ENCODE measurements at places on chromosomes 6 and 20.

GRCh38 chr6:74720923-74721322 lies 484.9 kb downstream of the COL12A1 start:
- no peak for DNase-seq

- DNase-seq, result no peak
Observed at GRCh38 chr6:125197795-125198269, 44.3 kb downstream of the TPD52L1 start.

- no peak for DNase-seq
Observed at GRCh38 chr6:145315982-145316600, 419.2 kb downstream of the EPM2A start.

DNA sequence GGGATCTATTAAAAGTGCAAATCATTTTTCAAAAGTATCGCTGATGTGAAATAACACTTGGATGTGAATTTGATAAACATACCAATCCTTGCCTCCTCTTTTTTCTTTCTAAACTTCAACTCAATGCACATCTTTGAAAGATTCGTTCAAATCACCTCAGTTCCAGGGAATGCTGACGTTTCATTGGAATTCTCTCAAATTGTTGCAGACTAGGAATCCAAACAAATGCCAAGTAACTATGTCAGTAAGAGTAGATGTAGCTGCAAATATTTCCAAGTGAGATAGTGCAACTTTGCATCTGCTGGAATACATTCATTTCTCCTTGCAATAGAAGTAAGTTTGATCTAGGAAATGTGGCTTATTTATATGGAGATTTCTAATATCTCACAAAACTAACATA lies 220.7 kb downstream of the FUT9 start:
- no peak for DNase-seq

DNA sequence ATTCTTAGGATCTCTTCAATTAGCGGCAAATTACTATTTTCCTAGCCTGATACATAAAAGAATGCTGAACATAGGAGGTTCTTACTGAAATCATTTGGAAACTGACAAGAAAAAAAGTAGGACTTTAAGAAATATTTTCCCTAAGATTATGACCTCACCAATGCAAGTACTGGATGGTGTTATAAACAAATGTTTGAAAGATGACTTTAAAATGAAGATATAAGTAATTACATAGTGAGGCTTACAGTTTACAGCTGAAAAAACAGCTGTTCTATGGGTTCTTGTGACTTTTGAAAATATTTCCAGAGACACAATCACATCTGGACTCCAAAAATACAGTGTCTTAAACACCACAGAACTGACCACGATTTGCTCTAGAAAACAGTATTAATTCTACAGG lies 64.9 kb downstream of the ADAT2 start:
- DNase-seq, result no peak

GRCh38 chr6:106629859-106630163 lies 433 bp downstream of the QRSL1 start:
- no peak for DNase-seq

- DNase-seq, result no peak
Observed at GRCh38 chr20:42688576-42688975, 501.1 kb downstream of the PTPRT start.

DNA sequence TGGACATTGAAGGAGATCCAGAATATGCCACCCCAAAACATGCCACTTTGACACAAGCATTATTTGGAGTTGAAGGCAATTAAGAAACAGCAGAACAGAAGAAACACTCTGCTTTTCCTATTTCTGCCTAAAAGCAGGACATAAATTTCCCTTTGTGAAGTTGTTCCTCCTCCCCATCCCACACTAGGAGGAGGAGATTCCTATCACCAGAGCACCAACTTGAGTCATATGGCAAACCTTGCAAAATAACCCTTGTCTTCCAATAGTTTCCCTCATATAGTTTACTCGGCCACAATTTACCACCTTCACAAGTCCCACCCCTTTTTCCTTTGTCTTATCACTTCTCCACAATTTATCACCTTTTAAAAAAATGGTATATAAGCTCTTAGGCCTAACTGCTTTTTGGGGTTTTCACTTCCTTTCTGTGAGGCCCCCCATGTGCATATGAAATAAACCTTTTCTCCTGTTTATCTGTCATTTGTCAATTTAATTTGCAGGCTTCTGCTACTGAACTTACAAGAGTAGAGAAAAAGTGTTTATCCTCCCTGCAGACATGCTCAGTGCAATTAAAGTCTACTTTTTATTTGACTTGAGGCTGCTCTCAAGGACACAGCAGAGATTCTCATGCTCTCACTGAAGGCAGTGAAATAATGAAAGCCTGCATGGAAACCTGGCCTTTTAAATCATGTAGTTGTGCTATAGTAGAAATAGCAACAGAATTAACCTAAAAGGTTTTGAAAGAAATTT lies 2.8 kb upstream of the RAB23 start:
- DNase-seq, result no peak

GRCh38 chr20:63628246-63628975 lies 1.5 kb upstream of the GMEB2 start:
- DNase-seq, result no peak

- no peak for DNase-seq
Observed at GRCh38 chr6:20554326-20554725, 20.1 kb downstream of the CDKAL1 start.

All from esophagus squamous epithelium (tissue), 5 donors.